Activated naive CD8-positive, alpha-beta T cell treated with anti-CD3 and anti-CD28 coated beads for 36 hours (primary cell): ENCODE measurements at places on chromosomes 7 and 10. TPM values are rescaled to one million over a fixed set of nuclear protein-coding genes. Genes with fewer than 3 reads are reported as not detected.

- no peak overlapping the region for H3K4me3 ChIP-seq
- H3K36me3 ChIP-seq, result no peaks in the 10 kb centered on the region
- peak overlapping the region; percentile 75 for H3K27ac ChIP-seq
- H3K4me1 ChIP-seq, result peaks cover 20% of the 10 kb centered on the region
- peak; percentile 47 for DNase-seq
These were observed 81.0 kb downstream of the SAMD9 start for GRCh38 chr7:93036807-93037206.

DNA sequence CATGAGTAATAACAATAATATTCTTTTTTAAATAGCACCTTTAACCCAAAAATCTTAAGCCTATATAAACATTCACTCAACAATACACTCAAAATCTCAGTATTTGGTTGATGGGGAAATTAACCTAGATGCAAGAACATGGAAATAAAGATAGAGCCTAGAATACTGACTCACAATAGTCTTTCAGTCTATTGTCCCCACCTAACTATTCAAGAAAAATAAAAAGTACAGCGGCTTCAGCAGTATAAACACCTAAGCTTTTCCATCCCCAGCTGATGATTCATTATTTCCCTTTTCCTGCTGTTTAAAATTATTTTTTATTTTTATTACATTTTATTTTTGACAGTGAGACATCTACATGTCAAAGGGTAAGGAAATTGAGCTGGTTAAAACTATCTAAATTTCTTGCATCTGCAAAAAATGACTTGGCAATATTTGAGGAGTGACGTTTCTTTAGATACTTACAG, 201.4 kb downstream of the FZD1 start:
- DNase-seq, result no peak
- no peak overlapping the region for H3K4me3 ChIP-seq
- H3K27ac ChIP-seq, result no peak overlapping the region

GRCh38 chr10:60312818-60313588, 76.7 kb downstream of the ANK3 start:
- H3K36me3 ChIP-seq, result no peaks in the 10 kb centered on the region
- H3K27me3 ChIP-seq, result no peaks in the 10 kb centered on the region
- H3K4me3 ChIP-seq, result no peak overlapping the region
- no peak overlapping the region for H3K27ac ChIP-seq
- no peak for DNase-seq

GRCh38 chr10:70675496-70676161, 3.3 kb downstream of the ADAMTS14 start:
- H3K36me3 ChIP-seq, result no peaks in the 10 kb centered on the region
- DNase-seq, result no peak
- no peak overlapping the region for H3K27ac ChIP-seq
- H3K4me1 ChIP-seq, result peaks cover 19% of the 10 kb centered on the region

GRCh38 chr7:128010391-128011127, 20.7 kb downstream of the LRRC4 start:
- H3K4me1 ChIP-seq, result peaks cover 3% of the 10 kb centered on the region
- H3K4me3 ChIP-seq, result no peak overlapping the region
- DNase-seq, result no peak
- H3K36me3 ChIP-seq, result peaks cover 16% of the 10 kb centered on the region

DNA sequence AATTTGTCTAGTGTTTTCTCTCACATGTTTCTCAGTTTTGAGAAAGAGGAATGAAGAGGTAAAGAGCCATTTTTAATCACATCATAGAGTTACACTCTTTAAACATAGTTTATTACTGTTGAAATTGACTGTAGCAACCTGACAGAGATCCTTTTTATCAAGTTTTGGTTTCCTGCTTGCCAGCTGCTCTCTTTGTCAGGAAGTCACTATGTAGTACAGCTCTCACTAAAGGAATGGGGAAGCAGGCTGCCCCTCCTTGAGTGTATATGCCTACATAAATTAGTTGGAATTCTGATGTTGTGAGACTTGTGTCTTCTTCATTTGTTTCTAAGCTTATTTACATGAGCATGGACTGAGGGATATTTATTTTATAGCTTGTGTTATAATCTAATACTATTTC, 1274.0 kb upstream of the CELF2 start:
- no peaks in the 10 kb centered on the region for H3K4me1 ChIP-seq
- H3K27ac ChIP-seq, result no peak overlapping the region
- no peak for DNase-seq

MGAM2 gene
- total RNA-seq, result not detected

GRCh38 chr10:7121154-7121797, 289.6 kb downstream of the SFMBT2 start:
- H3K36me3 ChIP-seq, result no peaks in the 10 kb centered on the region
- H3K4me3 ChIP-seq, result no peak overlapping the region
- H3K27me3 ChIP-seq, result no peaks in the 10 kb centered on the region
- peaks cover 3% of the 10 kb centered on the region for H3K4me1 ChIP-seq

DNA sequence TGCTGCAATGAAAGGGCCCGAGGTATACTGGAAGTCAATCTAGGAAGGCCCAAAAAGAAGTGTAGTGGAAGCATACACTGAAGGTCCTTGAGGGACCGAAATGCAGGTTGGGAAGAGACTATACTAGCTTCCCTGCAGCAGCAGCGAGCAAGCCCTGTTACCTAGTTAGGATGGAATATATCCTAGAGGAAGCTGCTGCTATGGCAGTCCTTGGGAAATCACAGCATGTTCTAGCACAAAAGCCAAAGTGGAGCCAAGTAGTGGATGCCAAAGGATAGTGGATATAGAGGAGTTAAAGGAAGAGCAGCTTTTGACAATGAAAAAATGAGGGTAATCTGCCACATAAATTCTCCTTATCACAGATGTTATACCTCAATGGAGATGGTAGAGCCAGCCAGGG, 123.8 kb upstream of the STARD3NL start:
- H3K27ac ChIP-seq, result no peak overlapping the region
- DNase-seq, result no peak
- no peaks in the 10 kb centered on the region for H3K27me3 ChIP-seq
- no peaks in the 10 kb centered on the region for H3K4me1 ChIP-seq

GRCh38 chr10:61971003-61971325, 69.5 kb downstream of the ARID5B start:
- no peaks in the 10 kb centered on the region for H3K27me3 ChIP-seq
- peaks cover 35% of the 10 kb centered on the region for H3K4me1 ChIP-seq
- no peak overlapping the region for H3K27ac ChIP-seq
- no peak overlapping the region for H3K4me3 ChIP-seq
